H1 (cell line): ENCODE measurements at places on chromosomes 12 and 14.

- no peaks in the 10 kb centered on the region for H3K36me3 ChIP-seq
- H3K27ac ChIP-seq: no peak overlapping the region
- H3K4me3 ChIP-seq: no peak overlapping the region
- no peak for DNase-seq
- H3K4me1 ChIP-seq: no peaks in the 10 kb centered on the region
- no peaks in the 10 kb centered on the region for H3K27me3 ChIP-seq
Observed at GRCh38 chr14:93133464-93133863, 17.7 kb upstream of the ITPK1 start.

GRCh38 chr12:49352351-49352750, 5.7 kb downstream of the DNAJC22 start:
- no peak overlapping the region for H3K4me3 ChIP-seq
- no peaks in the 10 kb centered on the region for H3K36me3 ChIP-seq
- no peak overlapping the region for H3K27ac ChIP-seq
- DNase-seq: no peak
- H3K27me3 ChIP-seq: peaks cover 6% of the 10 kb centered on the region

DNA sequence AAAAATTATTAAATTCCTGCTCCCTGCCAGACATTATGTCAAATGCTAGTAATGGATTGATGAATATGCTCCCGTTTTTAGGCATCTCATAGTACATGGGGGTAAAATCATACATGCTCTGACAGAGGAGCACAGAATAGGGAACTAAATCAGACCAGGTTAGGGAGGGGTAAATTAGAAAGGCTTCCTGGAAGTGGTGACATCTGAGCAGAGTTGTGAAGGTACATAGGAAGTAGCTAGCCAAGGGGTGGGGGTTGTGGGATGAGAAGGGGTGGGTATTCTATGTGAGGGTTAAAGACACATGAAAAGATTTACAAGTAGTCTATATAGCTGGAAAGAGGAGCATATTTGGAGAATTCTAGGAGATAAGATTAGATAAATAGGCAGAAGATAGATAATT, 171.7 kb upstream of the FBXO33 start:
- H3K4me1 ChIP-seq: no peaks in the 10 kb centered on the region
- DNase-seq: no peak
- no peak overlapping the region for H3K27ac ChIP-seq
- no peaks in the 10 kb centered on the region for H3K36me3 ChIP-seq
- H3K27me3 ChIP-seq: no peaks in the 10 kb centered on the region
- no peak overlapping the region for H3K4me3 ChIP-seq

- no peak overlapping the region for H3K4me3 ChIP-seq
- no peaks in the 10 kb centered on the region for H3K36me3 ChIP-seq
- no peak overlapping the region for H3K27ac ChIP-seq
- no peak for DNase-seq
Observed at GRCh38 chr14:65517635-65518542, 105.4 kb downstream of the FUT8 start.

DNA sequence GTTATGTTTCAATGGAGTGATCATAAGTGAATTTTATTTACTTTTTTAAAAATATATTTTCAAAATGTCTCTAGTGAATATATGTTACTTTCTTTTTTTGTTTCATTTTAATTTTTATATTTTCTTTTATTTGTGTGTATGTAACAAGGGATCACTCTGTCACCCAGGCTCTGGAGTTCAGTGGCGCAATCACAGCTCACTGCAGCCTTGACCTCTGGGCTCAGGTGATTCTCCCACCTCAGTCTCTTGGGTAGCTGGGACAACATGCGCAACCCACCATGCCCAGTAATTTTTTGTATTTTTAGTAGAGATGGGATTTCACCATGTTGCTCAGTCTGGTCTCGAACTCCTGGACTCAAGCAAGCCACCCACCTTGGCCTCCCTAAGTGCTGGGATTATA, 18.1 kb downstream of the TMEM253 start:
- no peak overlapping the region for H3K4me3 ChIP-seq
- H3K27me3 ChIP-seq: no peaks in the 10 kb centered on the region
- no peak for DNase-seq
- no peaks in the 10 kb centered on the region for H3K4me1 ChIP-seq
- H3K27ac ChIP-seq: no peak overlapping the region

DNA sequence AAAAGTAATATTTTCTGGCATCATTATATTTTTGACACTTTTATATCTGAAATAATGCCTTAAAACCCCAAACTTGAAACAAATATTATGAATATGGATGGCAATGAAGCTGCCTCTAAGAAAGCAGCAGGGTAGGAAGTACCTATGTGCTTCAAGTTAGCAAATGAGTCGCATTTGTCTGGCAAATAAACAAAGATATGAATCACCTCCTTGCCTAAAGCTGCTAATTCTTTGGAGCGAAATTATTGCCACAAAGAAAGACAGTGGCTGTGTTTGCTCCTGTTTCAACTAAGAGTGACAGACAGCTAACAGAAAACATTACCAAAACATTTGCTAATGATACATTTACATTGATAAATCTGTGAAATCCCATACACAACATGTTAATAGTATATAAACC, 854.9 kb downstream of the RPS29 start:
- no peaks in the 10 kb centered on the region for H3K4me1 ChIP-seq
- no peak overlapping the region for H3K4me3 ChIP-seq
- no peak for DNase-seq
- no peaks in the 10 kb centered on the region for H3K27me3 ChIP-seq
- H3K36me3 ChIP-seq: no peaks in the 10 kb centered on the region

- peaks cover 15% of the 10 kb centered on the region for H3K4me1 ChIP-seq
- H3K4me3 ChIP-seq: no peak overlapping the region
- H3K36me3 ChIP-seq: no peaks in the 10 kb centered on the region
- H3K27ac ChIP-seq: no peak overlapping the region
- no peaks in the 10 kb centered on the region for H3K27me3 ChIP-seq
- DNase-seq: no peak
Observed at GRCh38 chr12:131683266-131684014, 27.4 kb upstream of the SFSWAP start.

GRCh38 chr14:87877877-87878276, 115.1 kb downstream of the GALC start:
- no peaks in the 10 kb centered on the region for H3K4me1 ChIP-seq
- no peaks in the 10 kb centered on the region for H3K36me3 ChIP-seq
- H3K4me3 ChIP-seq: no peak overlapping the region
- no peak overlapping the region for H3K27ac ChIP-seq
- H3K27me3 ChIP-seq: no peaks in the 10 kb centered on the region

DNA sequence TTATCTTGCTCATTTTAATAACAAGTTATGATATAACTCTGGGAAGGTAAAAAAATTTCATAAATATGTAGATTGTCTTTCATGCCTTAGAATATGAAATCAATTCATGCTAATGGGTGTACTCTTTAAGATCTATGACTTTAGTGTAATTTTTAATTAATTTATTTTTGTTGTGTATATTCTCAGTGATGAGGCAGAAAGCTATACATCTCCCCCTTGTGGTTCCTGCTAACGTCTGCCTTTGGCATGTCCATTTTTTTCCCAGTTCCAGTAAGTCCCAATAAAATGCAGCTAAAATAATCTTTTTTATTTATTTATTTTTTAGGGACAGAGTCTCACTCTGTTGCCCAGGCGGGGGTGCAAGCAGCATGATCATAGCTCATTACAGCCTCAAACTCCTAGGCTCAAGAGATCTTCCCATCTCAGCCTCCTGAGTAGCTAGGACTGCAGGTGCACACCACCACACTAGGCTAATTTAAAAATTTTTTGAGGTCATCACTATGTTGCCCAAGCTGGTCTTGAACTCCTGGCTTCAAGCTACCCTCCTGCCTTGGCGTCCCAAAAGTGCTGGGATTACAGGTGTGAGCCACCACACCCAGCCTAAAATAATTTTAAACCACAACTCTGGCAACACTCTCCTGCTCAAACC, 3.3 kb upstream of the CHURC1 start:
- H3K4me1 ChIP-seq: peaks cover 4% of the 10 kb centered on the region
- H3K27me3 ChIP-seq: no peaks in the 10 kb centered on the region
- no peaks in the 10 kb centered on the region for H3K36me3 ChIP-seq
- H3K27ac ChIP-seq: no peak overlapping the region
- DNase-seq: no peak
- H3K4me3 ChIP-seq: no peak overlapping the region

DNA sequence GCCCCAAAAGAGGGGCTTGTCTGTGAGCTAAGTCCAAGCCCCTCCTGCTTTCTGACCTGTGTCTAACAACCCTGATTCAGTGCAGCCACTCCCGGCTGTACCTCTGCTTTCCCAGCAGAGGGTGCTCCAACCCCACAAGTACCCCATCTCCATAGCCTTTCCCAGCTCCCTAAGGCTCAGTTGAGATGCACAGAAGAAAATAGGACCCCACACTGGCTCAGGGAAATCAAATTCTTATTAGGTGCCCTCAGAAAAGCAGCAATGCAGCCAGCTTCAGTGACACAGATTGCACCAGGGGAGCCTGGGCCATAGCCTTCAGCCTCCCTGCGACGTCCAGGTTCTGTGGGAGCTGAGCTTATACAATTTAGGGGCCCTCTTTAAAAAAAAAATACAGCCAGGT, 49.9 kb downstream of the LRRC74A start:
- H3K36me3 ChIP-seq: no peaks in the 10 kb centered on the region
- no peaks in the 10 kb centered on the region for H3K4me1 ChIP-seq
- H3K27ac ChIP-seq: no peak overlapping the region
- DNase-seq: peak; percentile 23

- H3K36me3 ChIP-seq: no peaks in the 10 kb centered on the region
- H3K27me3 ChIP-seq: no peaks in the 10 kb centered on the region
- no peak for DNase-seq
- H3K4me3 ChIP-seq: no peak overlapping the region
- no peak overlapping the region for H3K27ac ChIP-seq
- no peaks in the 10 kb centered on the region for H3K4me1 ChIP-seq
Observed at GRCh38 chr14:60773558-60773957, 39.0 kb downstream of the MNAT1 start.

- H3K27me3 ChIP-seq: no peaks in the 10 kb centered on the region
- no peaks in the 10 kb centered on the region; the same call in 1 of the 2 replicates for H3K4me1 ChIP-seq
- H3K27ac ChIP-seq: no peak overlapping the region
- no peak for DNase-seq
- no peak overlapping the region for H3K4me3 ChIP-seq
Observed at GRCh38 chr12:8648576-8649205, 13.9 kb downstream of the MFAP5 start.
